ENCODE measurements at places on chromosomes 5 and 9.

DNA sequence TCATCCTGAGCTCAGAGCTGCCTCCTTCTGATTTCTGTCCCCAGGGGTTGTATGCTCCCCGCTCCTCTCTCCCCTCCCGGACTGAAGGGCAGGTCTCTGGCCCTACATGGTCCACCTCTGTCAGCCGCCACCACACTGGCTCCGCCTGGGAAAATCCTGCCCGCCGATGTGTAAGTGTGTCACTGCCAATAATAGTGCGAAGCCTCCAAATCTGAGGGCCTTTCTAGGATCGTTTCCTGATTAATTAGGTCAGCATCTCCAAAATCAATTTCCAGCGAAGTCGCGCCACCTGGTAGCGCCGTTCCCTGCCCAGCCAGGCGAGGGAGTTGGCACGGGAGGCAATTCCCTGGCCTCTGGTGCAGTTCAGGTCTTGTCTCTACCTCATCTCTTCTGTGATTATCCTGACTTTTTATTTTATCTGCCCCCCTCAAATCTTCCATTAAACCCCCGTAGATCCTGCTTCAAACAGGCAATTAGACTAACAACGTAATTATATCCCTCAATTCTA, 73.5 kb downstream of the ZNF618 start:
- no peak for DNase-seq

GRCh38 chr5:92459654-92460053, 1076.5 kb upstream of the ARRDC3 start:
- no peak for DNase-seq

DNA sequence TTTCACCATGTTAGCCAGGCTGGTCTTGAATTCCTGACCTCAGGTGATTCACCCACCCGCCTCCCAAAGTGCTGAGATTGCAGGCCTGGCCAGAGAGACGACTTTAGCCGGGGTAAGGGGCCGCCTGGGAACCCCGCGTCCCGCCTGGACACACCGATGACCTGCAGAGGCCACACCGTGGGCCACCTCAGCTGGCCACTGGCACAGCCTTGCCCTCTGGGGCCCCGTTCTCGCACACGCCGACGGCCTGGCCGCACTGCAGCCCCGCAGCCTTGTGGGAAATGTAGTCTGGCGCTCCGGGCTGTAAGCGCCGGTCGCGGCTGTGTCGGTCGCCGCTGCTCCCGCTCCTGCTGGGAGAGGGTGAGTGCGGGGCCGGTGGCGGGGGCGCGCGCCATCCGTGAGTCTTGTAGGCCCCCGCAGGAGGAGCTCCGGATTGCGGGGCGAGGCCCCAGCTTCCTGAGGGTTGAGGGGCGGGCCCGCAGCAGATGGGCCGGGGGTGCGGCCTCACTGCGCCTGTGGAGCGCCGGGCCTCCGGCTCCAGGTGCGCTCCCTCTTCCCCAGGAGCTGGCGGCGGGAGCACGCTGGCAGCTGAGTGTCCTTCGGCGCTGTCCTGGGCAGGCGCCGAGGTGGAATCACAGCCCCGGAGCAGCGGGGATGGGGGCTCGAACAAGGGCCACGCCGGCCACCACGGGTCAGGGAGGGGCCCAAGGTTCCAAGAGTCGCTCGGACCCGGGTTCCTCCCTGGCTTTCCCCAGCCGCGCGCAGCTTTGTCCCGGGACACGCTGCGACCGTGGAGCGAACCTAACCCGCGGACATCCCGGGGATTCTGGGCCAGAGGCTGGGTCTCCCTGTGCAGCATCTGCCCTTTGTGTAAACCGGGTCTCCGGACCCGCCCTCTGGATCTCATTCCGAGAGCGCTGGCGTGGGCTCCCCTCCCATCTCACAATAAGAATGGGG, at the start of gene ZFP2:
Gene ZFP2, plus strand, starts transcription at position 299 of the 957 bp plus-strand sequence. CDS start 35,401 bp downstream, outside the sequence.
- no peak for DNase-seq

DNA sequence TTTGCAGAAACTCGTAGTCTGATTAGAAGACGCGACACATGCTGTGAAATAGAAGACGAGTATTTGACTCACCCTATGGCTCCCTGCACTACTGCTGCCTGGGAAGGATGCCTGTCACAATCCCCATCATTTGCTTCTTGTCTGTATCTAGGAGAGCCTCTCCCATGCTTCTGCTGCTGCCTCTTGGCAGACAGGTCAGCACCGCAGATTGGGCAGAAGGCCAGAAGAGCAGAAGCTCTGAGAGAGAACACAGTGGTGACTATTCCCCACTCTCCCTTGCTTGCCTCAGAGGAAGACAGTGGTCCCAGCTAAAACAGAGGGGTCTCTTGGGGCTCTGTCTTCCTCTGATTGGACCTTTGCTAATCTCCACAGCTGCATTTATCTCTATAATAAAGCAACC, 84.0 kb upstream of the SMIM32 start:
- DNase-seq: no peak

GRCh38 chr9:91705386-91705785, 244.6 kb downstream of the ROR2 start:
- DNase-seq: no peak

GRCh38 chr5:171416160-171417049, 3.0 kb upstream of the FGF18 start:
- DNase-seq: no peak

- DNase-seq: no peak
Observed at GRCh38 chr5:95533106-95533505, 21.7 kb downstream of the SKIC3 start.

GRCh38 chr5:171409164-171410136, 10.0 kb upstream of the FGF18 start:
- no peak for DNase-seq

DNA sequence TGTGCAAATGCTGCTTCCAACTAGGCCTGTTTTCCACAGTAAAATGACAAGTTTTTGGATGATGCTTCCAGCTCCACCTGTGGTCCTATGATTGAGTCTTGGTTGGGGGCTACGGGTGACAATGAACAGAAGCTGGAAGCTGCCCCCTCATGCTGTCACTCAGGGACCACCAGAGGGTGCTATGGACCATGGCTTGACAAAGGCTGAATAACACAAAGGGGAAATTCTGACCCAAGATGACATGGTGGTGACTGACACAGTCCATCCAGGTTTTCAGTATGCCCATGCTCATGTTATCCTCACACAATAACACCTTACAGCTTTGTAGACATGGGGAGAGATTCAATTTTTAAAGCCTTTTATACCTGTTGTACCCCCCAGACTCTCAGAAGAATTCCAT, 23.9 kb upstream of the SAP30L start:
- DNase-seq: no peak

GRCh38 chr5:103258957-103259704, 568 bp downstream of the MACIR start:
- peak; percentile 43 for DNase-seq

DNA sequence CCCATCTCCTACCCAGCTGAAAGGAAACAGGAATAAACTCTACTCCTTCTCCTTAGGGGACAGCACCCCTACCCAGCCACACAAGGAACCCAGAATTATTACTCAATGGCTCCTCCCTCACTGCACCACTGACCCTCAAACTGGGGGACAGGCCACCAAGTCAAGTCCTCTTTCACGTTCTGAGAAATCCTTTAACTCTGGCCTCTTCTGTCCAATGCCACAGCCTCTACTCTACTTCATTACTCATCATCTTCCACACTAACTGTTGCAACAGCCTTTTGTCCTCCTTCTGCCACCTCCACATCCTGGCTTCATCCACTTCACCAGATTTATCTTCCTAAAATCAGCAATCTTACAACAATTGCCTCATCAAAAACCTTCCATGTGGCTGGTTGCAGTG, 6.8 kb downstream of the TTC39B start:
- no peak for DNase-seq

GRCh38 chr9:3578786-3579185, 53.0 kb upstream of the RFX3 start:
- no peak for DNase-seq

DNA sequence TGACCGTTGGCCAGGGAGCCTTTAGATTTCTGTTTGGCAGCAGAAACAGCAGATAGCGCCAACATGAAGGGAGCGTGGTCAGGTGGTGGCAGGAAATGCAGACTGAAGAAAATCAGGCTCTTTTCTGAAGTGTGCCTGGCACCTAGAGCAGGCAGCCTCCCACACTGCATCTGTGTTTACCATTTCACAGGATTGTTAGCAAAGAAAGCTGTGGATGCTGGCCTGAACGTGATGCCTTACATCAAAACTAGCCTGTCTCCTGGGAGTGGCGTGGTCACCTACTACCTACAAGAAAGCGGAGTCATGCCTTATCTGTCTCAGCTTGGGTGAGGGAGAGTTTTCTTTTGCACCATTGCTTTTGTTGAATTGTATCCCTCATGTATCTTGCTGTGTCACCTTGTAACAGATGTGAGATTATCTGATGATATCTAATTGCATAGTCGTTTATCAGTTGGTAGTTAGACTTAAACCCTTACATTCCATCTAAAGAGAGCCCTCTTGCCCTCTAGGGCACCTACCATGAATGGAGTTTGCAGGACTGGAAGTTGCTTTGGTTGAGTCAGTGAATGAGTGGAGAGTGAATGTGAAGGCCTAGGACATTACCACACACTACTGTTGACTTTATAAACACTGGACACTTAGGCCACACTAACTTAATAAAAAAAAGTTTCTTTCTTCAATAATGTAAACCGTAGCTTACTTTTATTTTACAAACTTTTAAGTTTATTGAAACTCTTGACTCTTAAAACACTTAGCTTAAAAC, 42.8 kb downstream of the ACO1 start:
- DNase-seq: no peak

DNA sequence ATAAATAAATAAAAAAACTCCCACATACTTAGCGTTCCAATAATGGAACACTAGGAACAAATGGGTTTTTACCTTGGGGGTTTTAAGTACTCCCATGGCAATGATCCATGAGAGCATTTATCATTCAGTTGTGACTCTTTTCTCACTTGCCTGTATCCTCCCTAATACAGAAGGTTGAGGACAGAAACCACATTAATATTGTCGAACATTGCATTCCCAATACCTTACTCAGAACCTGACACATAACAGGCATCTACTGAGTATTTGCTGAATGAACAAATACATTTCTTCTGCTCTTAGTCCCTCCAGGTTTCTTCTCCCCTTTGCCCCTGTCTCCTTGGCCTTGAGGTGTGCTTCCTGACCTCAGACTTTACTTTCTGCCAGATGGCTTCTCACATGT, 175.9 kb downstream of the CEMIP2 start:
- DNase-seq: no peak

DNA sequence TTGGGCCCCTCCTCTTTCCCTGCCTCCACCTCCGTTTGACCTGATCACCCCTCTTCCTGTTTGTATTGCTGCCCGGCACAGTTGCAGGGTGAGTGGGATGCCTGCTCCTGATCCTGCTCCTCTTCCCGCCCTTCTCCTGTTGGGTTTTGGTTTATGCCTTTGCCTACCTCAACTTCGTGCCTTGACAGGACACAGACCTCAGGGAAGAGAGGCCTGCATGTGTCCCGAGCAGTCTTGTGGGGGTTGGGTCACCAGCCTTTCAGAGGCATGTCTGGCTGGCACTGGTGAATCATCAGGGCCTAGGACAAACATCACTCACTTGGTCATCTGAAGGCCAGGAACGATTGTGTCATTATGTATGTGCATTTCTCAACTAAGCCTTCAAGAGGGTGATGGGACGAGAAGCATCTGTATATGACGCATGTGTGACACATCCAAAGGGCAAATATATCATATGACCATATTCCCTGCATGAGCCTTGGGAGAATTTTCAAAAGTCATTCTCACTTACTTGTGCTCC, 56.9 kb downstream of the NPR3 start:
- no peak for DNase-seq

DNA sequence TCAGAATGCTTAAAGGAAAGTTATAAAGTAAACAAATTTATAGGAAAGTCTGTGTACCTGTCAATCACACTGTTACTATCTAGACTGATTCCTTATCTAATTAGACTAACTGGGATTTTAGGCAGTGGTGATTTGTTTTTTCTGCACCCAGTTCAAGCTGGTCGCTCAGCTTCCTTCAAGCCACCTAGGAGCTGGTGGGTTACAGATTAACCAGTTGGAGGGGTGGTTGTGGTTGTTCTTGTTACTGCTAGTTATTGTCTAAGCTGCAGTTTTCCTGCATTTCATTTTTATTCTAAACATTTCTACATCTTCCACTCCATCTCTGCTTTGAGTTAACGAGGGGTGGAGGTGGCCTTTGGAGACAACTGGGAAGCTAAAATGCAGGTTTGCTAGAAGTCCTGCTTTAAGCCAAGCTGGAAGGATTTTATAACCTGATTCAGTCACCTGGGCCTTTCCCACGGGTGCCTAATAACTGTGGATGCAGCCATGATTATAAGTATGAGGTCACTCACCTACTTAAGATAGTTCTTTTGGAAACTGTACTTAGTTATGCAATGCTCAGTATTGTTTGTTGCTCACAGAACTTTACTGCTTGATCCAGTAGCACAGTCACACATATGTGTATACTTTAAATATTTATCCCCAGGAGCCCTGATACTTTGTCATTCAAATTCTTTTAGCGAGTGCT, 303.9 kb upstream of the DAP start:
- DNase-seq: no peak

DNA sequence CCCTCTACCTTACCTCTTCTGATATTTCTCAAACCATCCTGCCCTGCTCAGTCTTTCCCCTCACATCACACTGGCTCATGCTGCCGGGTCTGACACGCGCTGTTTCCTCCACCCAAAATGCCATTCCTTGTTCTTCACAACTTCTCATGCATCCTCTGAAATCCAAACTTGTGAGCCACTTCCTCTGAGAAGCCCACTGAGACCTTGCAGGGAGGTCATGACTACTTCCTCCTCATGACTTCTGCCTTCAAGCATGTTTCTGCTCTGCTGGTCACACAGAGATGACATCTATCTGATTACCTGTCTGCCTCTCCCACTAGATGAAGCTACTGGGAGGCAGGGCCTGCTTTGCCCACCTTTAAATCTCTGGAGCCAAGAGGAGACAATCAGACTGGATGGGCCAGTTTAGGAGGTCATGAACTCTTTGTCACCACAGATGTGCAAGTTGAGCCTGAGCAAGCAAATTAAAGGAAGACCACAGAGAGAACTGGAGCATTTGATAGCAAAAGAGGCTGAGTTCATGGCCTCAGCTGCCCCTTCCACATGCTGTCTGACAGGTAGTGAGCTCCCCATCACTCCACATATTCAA, 119.8 kb upstream of the TBC1D2 start:
- no peak for DNase-seq
